ENCODE measurements at places on chromosomes 4 and X.

GRCh38 chr4:5958199-5958735, 60.0 kb downstream of the C4orf50 start:
- no peak for DNase-seq

- no peak for DNase-seq
Measured at GRCh38 chr4:162706051-162706450, 460.6 kb downstream of the NAF1 start.

- DNase-seq: no peak
Measured at GRCh38 chrX:154426916-154427770, 1.3 kb upstream of the ATP6AP1 start.

DNA sequence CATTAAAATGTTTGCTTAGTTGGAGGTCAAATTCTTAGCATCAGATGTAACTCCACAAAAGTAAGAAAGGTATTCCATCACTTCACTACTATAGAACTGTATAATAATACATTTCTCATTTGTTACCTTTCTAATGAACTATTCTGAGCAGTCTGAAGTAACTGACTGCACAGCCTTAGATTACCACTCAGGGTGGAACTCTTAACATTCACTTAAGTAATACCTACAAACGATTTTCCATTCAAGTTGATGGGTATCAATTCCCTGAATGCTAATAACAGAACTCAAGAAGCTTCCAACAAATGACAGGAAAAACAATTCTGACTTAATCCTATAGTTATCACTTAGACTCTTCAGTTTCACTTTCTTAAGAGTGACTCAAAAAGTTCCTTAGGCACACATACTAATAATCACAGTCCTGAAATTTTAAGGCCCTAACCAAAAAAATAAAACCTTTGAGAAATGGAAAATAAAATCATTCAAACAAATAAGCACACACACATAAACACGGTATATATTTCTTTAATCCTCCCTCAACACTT, 20.9 kb downstream of the HNRNPD start:
- DNase-seq: no peak

DNA sequence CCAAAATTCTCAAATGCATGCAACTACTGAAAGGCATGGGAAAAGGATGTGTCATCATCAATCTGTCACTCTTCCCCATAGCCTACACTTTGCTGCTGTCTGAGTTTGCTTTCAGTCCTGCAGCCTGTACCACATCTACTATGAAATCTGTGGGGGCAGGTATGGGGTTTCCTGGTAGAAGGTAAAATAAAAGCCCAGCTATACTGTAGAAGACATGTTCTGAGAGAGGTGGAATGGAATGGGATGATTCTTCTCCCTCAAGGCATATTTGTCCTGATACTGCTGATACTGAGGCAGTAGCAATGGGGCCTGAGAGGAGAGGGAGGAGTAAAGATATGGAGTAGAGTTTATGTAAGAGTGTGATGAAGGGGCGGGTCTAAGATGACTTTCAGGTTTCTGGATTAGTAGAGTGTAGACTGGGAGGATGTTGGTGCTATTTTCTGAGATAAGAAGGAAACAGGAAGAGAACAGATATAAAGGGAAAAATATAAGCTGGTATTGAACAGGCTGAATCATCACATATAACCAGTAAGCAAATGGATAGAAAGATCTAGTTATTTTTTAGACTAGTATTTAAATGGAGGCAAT, 38.7 kb upstream of the GYPA start:
- no peak for DNase-seq

DNA sequence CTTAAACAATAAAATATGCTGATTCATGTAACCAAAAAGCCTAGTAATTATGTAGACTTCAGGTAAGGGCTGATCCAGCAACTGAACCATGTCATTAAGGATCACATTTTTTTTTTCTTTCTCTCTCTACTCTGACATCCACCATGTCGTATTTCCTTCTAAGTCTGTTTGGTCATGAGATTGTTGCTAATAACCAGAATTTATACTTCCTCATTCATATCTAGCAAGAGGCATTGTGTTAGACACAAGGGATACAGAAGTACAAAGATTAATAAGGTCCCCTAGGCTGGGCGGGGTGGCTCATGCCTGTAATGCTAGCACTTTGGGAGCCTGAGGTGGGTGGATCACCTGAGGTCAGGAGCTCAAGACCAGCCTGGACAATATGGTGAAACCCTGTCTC, 24.1 kb downstream of the PHEX start:
- DNase-seq: no peak

DNA sequence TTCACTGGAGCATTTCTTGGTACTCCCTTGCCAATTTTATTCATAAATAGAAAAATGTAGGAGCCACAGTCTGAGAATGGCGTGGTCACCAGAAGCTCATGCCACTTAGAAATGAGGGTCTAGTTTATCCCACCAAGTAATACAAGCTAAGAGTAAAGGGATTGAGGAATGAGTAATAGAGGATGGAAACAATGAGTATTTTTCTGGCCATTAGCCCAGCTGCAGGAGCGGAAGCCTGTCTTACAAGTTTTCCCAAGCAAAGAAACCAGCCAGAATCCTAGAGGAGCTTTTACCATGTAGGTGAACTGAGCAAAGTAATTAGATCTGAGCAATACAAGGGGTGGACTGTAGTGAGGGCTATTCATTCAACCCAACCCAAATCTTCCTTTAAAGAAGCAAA, 160.7 kb upstream of the NPY2R start:
- peak; percentile 23 for DNase-seq

- DNase-seq: no peak
Measured at GRCh38 chrX:134431894-134432293, 28.1 kb upstream of the HPRT1 start.

DNA sequence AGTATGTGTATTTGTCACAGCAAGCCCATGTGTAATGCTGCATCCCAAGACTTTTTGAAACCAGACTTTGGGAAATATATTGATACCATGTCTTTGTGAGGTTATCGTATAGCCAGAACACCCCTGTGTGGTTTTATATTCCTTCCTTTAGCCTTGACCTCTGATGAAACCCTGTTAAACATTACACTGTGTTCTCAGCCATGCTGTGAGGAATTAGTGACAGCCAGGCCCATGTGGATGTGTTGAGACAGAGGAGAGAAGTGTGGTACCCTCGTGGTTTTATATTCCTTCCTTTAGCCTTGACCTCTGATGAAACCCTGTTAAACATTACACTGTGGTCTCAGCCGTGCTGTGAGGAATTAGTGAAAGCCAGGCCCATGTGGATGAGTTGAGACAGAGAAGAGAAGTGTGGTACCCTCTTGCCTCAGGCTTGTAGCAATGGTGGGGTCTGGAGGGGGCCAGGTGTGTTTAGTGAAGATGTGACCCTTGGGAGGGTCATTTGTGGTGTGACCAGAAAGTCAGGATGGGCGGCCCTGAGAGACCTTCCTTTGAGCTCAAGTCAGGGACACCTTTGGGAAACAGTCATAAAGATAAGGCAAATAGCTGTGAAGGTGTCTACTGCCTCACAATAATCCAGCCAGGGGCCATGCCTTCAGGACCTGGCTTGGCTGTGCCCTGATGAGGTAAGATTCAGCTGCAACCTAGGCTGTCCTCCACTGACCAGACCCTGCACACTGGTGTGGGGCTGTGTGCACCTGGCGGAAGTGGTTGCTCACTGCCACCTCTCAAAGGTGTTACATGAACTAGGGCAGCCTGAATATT, 110.0 kb downstream of the IRF2 start:
- no peak for DNase-seq

GRCh38 chr4:2068198-2068470, 9.0 kb downstream of the NAT8L start:
- no peak for DNase-seq

GRCh38 chr4:130478406-130478805, 1382.5 kb downstream of the C4orf33 start:
- no peak for DNase-seq

DNA sequence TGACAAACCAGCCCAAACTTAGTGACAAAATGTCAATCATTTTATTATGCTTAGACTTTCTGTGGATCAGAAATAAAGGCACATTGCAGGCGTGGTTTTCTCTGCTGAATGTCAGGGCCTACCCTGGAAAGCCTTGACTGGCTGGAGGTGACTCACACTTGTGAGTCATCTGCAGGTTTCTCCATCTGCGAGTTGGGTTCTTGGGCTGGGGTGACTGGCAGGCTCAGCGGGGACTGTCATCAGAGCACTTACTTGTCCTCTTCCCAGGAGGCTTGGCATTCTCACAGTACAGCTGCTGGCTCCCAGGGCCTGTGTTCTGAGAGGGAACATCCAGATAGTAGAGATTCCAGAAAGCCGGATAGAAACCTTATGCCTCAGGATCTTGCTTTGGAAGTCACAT, 153.8 kb upstream of the AGA start:
- peak; percentile 22 for DNase-seq

GRCh38 chrX:16462912-16463311, 187.0 kb upstream of the S100G start:
- peak; percentile 49 for DNase-seq

DNA sequence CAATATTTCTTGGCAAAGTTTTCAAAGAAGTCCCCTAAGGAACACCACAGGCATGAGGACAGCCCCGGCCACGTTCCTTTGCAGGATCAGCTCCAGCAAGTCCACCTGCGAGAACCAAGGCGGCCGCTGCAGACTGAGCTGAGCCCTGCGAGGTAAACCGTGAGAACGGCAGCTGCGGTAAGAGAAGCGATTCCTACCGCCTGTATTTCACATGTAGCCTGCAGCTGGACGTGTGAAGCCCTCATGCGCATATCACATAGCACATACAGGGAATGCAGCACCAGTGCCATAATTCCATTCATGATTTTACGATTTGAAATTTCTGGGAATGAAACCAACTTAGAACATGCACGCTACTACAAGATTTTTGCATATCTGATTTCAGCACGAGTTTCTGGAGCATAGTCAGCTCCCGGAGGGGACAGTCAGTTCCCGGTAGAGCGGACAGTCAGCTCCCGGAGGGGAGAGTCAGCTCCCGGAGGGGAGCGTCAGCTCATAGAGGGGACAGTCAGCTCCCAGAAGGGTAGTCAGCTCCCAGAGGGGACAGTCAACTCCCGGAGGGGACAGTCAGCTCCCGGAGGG, 41.7 kb downstream of the FGFRL1 start:
- no peak for DNase-seq

GRCh38 chr4:179372746-179373145, 1930.5 kb upstream of the AGA start:
- no peak for DNase-seq

- no peak for DNase-seq
Measured at GRCh38 chr4:118834070-118834469, 1.9 kb downstream of the SEC24D start.

GRCh38 chr4:105106426-105106825, 40.2 kb upstream of the TET2 start:
- no peak for DNase-seq

DNA sequence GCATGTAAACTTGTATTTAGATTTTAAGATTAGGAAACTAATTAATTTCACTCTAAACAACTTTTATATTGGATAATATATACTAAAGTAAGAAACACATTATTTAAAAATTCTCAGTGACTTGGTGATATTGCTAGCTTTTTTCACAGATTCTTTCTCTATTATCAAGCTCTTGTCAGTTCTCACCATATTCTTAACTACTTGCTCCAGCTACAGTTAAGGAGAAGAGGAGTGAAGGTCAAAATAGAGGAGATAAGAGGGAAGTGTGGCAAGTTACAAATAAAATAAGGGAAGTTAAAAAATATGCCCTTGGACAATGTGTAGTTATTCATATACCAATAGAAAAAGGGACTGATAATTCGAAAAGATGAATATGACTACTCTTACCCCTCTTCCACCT, 34.7 kb upstream of the NAF1 start:
- DNase-seq: no peak

DNA sequence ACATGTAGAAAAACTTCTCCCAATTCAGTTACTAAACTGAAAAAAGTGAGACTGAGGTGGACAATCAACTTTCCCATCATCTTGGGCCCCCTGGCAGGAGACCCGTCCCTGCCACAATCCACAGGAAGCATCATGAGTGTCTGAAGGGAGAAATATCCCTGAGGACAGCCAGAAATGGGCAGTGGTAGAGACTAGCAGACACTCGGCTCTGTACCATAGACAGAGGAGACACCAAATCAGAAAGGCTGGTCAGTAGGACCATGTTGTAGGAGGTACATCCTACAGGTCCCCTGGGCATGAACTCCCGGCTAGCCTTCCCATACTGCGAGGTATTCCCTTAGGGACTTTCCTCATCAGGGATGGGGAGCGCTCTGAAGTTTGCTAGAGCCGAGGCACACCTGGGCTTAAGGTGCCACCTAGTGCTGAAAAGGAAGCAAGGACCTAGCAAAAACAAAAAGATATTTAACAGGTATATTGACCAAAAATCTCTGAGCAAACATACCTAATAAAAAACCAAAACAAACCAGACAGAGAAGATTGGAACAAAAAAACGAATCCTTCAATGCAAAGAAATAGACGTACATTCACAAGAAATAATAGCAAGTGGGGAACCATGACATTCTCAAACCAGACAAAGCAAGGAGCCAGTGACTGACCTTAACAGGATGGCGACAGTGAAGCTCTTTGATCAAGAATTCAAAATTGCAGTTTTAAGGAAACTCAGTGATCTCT, 55.6 kb downstream of the HAUS3 start:
- DNase-seq: peak; percentile 6

DNA sequence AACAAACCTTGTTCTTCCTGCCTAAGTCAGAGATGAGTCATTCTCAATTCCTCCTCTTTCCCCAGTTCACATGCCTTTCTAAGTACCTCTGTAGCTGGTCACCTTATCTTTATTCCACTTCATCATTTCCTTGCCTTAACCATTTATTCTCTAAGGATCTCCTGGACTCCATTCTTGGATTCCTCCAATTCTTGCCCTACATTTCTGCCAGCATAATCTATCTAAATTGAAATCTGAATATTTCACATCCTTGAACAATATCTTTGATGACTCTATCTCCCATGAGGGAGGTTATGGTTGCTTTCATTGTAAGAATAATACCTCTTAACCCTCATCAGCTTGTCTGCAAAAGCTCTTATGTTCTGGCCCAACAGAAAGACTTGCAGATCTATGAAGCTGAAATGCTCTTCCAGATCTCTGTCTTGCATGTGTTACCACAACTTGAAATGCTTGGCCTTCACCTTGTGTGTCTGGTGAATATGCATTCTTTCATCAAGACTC, 28.6 kb upstream of the PDE5A start:
- DNase-seq: no peak

- no peak for DNase-seq
Measured at GRCh38 chr4:33566649-33567048, 2677.7 kb downstream of the ARAP2 start.

DNA sequence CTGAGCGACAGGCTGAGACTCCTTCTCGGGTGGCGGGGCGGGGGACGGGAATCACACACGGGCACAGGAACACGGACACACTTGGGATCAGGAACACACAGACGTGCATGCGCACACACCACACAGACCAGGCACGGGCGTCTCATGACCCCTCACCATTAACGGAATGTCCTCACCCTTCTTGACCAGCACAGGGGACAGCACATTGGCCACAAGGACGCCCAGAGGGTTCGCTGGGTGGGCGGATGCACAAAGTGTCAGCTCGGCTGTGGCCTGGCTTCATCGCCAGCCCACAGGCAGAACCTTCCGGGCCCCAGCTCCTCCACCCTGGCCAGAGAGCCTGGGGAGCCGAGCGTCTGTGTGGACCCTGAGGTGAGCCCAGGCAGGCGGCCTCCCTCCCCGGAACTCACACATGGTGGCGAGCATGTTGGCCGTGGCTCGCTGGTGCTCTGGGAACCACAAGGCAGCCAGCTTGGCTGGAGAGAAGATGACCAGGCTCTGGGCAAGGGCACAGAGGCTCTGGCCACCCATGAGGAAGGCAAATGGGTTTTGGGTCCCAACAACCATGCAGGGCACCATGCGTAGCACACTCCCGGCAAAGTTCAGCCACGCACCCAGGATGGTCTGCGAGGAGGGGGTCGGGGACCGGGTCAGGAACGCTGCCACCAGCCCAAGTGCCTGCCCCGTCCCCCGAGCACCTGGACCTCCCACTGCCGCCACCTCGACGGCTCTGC, 3.1 kb downstream of the SLC49A3 start:
- DNase-seq: no peak

Measured in astrocyte of the cerebellum (primary cell).